HuH-7 (cell line): ENCODE measurements at places on chromosomes 5 and 9.

DNA sequence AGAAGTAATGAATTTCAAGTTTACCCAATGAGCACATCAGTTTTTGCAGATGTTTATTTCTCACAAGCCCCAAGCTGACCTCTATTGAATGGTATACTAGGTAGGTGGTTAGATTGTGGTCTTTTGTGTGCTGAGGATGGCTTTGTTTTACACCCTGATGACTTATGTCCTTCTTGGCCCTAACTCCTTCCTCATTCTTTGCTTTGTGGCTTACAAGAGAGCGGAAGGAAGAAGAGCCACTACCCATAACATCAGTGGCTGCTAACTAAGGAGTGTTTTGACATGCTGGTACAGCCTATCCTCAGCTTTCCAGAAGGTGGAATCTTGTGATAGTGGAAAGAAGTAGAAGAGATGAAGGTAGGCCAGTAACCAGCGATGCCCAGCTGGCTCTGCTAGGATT is 85.7 kb upstream of the NTRK2 start:
- no peak for DNase-seq

- no peak for DNase-seq
Measured at GRCh38 chr9:99748676-99749075, 73.0 kb upstream of the NR4A3 start.

DNA sequence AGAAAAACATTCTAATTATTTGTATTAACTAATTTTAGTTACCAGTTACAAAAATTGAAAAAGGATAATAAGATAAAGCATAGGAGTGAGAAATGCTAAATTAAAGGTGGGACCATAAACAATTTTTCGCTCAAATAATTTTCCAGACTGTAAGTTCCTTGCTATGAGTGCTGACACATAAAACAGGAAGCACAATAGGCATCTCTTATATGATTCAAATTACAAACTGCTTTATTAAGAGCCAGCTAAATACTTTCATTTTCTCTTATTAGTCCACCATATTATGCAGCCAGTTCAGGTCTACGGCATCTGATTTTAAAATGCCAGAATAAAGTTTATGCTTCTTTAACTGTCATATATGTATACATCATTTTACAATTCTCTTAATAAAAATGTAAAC is 4.4 kb downstream of the RC3H2 start:
- no peak for DNase-seq

DNA sequence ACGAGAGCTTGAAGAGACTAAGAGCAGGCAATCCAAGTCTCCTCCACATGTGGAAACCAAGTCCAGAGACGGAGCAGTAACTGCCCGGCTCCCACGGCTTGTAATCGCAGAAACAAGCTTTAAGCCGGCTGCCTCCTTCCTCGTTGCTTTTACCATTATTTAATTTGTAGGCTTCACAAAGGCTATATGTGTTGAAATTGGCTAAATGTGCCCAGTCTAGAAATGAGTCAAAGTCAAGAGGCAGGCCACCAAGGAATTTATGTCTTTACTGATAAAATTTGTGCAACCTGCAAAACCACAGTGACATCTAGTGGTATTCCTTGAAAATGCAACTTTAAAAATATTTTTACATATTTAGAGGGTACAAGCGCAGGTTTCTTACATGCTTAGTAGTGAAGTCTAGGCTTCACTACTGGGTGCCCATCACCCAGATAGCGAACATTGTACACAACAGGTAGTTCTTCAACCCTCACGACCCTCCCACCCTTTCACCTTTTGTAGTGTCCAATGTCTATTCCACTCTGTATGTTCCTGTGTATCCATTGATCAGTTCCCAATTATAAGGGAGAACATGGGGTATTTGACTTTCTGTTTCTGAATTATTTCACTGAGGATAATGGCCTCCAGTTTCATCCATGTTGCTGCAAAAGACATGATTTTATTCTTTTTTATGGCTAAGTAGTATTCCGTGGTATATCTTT is 33.5 kb upstream of the EBF1 start:
- DNase-seq: peak; percentile 27

DNA sequence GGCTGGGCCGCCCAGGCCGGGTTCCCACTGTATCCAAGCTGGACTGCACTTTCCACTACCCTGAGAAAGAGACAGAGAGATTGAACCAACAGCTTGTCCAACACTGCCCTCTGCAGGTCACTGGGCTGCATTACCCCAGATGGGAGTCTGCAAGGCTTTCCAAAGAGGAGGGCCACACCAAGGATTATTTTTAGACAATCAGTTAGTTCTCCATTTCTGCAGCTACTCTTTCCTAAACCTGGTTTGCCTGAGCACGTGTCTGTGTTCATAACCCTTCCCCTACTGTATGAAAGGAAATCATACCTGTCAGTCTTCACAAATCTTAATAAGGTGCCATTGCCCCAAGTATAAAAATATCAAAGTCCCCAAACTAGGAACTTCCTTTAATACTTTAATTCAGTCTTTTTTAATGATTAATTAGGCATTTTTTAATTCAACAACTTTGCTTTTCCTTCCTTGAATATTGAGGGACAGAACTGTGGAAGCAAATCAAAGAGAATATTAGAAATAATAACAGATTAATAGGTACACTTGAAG is 13.4 kb upstream of the FGF1 start:
- peak; percentile 58 for DNase-seq

DNA sequence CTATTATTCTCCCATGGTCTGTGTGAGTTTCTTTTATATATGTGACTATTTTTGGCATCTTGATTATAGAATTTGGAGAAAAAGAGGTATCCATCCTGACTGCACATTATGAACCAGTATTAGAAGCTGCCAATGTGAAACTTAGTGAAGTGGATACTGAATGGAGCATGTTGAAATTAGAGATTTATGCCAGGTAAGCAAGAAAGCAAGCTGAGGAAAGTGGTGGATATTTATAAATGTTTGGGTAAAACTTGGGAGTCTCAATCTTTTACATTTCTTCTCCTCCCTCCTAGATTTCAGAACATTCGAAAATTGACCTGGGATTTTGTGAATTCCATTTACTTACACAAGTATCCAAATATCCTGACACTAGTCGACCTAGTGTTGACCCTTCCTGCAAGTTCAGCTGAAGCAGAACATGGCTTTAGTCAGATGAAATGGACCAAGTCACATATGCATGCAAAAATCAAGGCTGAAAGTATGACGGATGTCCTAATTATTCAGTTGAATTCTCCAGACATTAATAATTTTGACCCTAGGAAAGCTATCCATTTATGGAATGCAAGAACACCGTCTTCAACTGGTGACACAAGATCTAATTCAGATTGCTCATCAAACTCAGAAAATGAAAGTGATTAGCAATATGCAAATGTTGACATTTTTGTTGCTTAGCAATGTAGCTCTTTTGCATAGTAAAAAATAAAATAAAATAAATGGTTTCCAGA is 66.8 kb upstream of the IL7R start:
- DNase-seq: no peak

GRCh38 chr9:130172161-130172857 is at the start of gene NCS1:
Gene NCS1, plus strand, starts transcription at chr9:130172404. Its CDS starts 260 bp downstream, at chr9:130172664.
- DNase-seq: peak; percentile 95

DNA sequence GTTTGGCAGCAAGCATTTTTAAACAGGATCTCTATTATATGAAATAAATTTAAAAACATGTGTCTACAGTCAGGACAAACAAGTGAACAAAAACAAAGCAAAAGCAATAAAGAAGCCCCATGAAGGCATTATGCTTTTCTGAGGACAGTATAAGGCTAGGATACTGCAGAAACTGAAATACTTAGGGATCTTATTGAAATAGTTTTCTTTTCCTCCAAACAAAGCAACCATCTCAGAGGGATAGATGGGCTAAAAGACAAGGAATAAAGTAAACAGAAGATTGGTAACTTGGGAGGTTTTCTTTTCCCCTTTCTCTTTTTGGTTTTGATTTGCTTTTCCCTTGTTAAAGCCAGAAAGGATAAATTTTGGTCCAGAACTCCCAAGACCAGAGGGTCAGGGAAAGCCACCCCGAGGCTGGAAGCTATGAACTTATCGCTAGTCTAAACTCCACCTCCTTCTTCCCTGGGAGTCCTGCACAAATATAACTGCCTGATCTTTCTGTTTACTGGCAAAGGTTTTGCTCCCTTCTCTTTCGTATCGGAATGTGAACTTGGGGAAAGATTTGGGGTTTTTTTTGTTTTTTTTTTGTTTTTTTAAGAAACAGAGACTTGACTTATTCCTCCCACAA is 164.0 kb downstream of the GHR start:
- no peak for DNase-seq

DNA sequence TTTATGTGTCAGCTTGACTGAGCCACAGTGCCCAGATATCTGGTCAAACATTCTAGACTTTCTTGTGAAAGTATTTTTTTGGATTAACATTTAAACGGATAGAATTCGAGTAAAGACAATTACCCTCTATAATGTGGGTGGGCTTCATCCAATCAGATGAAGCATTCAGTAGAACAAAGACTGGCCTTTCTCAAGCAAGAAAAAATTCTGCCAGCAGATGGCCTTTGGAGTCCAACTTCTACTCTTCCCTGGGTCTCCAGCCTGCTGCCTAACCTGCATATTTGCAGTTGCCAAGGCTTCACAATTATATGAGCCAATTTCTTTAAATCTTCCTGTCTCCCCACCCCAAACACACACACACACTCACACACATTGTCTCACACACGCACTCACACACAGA is 86.4 kb downstream of the MED10 start:
- no peak for DNase-seq

DNA sequence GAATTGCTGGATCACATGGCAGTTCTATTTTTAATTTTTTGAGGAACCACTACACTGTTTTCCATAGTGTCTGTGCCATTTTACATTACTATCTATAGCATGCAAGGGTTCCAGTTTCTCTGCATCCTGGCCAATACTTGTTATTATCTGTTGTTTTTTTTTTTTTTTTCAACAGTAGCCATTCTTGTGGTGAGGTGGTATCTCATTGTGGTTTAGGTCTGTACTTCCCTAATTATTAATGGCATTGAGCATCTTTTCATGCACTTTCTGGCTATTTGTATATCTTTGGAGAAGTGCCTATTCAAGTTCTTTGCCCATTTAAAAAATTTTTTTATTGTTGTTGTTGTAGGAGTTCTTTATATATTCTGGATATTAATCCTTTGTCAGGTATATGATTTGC is 97.7 kb downstream of the GDNF start:
- DNase-seq: no peak

DNA sequence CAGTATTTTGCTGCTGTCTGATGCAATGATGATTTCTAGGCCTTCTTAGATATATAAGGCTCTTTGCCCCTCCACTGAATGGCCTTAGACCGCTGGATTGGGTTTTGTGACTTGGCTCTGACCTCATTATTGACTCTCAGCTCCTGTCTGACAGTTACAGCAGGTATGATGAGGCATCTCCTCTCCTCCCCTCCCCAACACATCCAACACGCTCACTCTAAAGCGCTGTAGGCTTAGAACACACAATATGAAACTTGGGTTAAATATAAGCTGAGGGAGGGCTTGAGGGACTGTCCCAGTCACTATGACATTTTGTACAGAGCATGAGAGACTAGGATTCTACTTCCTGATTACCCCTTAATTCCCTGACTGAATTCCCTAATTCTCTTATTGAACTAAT is 18.8 kb upstream of the CER1 start:
- no peak for DNase-seq

DNA sequence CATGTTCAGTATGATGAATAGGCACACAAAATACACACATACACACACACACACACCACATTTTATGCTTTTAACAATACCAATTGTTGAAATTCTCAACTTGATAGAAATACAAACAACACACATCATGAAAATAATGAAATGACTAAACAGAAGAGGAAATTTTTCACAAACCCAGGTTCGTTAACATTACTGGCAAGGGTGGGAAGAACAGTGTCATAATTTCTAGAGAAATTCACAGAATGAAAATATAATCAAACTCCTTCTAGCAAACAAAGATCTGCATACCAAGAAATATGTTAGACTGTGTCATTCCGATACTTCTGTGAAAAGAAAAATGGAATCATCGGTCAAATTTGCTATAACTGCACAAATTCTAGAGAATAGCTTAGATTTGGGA is 41.9 kb downstream of the ST8SIA4 start:
- DNase-seq: no peak

- no peak for DNase-seq
Measured at GRCh38 chr9:93303806-93304573, 120.1 kb downstream of the WNK2 start.

DNA sequence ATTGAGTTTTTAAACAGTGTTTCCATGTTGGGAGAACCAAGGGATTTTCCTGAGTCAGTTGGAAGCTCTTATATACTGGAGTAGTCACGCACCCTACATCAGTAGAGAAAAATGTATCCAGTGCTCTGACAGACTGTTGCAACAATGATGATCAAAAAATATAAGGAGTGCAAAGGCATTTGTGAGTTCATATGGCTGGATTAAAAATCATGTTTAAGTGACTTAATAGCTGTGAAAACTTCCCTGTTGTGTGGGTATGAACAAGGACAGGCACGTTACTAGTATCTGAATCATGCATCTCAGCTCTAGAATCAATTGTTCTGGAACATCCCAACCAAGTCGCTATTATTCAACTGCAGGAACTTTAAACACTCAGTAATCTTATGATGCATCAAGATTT is 229.7 kb downstream of the ROR2 start:
- DNase-seq: no peak

DNA sequence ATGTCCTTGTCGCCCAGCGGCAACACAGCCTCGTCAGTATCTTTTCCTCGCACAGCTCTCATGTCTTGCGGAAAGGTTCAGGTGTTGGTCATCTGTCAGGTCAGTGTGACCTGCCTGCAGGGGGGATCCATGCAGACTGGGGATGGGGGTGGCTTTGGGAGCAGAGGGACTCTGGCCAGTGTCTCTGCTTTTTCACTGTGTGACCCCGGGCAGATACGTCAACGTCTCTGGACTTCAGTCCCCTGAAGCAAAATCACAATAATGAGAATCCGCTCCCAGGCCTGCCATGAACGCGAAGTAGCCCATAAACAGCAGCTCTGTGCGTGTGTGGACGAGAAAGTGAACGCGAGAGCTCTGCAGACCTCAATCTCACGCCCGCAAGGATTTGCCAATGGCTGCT is 75.7 kb upstream of the FCN1 start:
- no peak for DNase-seq

GRCh38 chr5:103582364-103582763 is 19.8 kb upstream of the NUDT12 start:
- peak; percentile 15 for DNase-seq

GRCh38 chr5:135392256-135392655 is 6.8 kb downstream of the MACROH2A1 start:
- DNase-seq: no peak

- no peak for DNase-seq
Measured at GRCh38 chr5:51859624-51860023, 476.4 kb downstream of the ISL1 start.
